ENCODE measurements at places on chromosomes 12 and 14.

DNA sequence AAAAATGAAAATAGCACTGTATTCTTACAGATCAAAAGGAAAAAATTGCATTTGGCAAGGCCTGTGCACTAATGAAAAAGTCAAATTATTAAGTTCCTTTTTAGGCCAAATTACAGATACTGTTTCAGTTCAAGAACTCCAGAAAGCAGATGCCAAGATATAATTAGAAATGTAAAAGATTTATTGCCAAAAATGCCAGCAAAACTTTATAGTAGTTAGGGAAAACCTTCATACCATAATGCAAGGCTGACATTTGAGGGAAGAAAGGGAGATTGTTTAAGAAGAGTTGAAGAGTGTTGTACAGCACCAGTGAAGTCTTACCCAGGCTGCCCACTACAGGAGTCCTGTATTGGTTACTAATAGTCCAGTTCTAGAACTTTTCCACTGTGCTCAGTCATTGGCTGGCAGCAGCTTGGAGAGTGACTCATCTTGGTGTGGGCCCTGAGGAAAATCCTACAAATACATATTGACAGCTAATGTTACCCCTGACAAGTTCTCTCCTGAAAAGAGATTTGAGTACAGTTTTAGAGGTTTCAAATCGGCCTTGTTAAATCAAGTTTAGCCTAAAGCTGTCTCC lies 600.4 kb downstream of the C12orf50 start:
- DNase-seq, result no peak

GRCh38 chr14:30085943-30086342 lies 158.3 kb upstream of the PRKD1 start:
- DNase-seq, result no peak

GRCh38 chr12:50690925-50691324 lies 73.0 kb upstream of the ATF1 start:
- no peak for DNase-seq

- no peak for DNase-seq
Measured at GRCh38 chr14:29868000-29868399, 59.6 kb downstream of the PRKD1 start.

DNA sequence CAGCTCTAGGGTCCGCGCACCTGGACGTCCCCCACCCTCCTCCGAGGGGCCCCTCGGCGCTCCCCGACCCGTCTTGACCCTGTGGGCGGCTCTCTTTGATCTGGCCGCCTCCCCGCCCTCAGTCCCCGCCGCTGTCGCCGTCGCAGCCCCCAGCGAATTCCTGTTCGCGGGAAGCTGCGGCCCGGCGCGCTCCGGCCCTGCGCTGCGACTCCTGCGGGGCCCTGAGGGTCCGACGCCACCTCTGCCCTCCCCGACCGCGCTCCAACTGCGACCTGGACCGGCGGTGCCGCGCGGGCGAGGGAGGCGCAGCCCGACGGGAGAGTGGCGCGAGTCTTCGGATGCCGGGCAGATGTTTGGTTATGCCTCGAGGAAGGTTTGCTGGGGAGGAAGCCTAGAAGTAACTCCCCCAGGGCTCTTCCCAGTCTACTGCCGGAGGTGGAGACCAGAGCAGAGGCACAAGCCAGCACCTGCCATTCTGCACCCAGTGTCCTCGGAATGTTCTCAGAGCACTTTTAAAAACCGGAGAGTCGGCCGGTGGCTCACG lies 440 bp upstream of the ISM2 start:
- no peak for DNase-seq

DNA sequence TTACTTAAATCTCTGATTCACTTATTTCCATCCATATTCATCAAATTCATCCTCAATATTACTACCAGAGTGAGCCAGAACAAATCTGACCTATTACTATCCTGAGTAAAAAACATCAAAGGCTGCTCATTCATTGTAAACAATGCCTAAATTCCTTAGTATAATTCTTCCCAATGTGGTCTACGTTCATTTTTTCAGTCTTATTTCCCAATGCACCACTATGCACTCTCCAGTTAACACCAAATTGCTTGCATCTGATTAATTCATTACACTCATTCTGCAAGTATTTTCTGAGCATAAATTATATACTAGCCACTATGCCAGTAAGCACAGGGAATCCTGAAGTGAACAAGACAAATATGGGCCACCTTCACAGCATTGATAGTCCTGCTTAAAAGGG lies 110.0 kb downstream of the EPS8 start:
- DNase-seq, result no peak

DNA sequence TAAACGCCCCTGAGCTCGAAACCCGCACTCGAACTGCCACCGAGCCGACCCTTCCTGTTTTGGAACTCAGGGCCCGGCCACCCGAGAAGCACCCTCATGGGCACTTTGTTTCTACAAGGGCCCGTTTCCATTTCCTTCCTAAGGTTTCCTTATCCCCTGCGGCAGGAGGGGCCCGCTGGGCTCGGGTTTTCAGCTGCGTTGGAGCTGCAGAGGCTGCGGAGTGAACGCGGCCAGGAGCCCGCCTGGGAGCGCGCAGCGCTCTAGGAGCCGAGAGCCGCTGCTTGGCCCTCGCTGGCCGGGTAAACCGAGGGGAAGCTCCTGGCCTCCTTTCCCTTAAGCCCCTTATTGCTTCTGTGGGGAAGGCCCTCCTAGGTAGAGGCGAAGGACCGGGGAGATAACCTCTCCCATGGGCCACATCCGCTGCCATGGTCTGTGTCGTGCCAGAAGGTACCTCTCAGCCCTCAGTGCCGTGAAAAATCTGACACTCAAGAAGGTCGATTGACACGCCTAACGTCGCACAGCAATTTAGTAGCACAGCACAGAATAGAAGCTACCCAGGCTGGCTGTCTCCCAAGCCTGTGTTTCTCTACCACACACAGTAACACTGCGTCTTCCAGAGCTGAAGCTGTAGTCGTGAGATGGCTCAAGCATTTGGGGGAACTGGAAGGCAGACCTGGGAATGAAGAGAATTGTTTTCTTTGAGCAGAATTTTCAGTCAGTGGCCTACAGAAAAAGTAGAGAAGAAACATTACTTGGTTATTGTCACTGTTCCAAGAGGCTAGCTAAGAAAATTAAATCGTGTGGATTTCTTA lies 12.9 kb upstream of the CALM1 start:
- no peak for DNase-seq

GRCh38 chr12:6338955-6339354 lies 2.9 kb downstream of the TNFRSF1A start:
- no peak for DNase-seq

DNA sequence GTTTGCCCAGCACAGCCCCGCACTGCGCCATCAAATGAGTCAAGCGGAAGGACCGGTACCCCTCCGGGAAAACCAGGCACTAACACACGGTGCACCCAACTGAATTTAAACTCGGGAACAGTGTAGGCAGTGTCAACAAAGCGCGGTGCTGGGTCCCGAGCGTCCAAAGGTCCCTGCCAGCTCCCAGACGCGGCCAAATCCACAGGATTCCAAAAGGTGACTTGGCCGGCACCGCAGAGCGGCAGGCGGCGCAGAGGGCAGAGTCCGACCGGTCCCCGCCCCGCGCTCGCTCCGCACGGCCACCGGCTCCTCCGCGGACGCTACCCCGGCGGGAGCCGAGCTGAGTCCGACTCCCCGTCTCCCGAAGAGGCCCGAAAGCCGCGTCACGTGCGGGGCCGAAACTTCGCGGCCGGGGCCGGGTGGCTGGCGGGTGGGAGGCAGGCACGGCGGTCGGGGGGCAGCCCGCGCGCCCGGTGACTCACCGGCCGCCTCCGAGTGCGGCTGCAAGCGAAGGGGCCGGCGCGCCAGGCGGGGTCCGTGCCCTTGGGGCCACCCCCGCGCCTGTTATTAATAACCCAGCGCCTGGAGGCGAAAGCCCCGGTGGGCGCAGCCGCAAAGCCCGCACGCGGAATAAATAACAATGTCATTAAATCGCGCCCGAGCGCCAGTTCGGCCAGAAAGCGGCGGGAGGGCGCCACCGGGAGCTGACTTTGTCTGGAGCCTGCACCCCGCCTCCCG lies 863 bp downstream of the DENND5B start:
- no peak for DNase-seq

DNA sequence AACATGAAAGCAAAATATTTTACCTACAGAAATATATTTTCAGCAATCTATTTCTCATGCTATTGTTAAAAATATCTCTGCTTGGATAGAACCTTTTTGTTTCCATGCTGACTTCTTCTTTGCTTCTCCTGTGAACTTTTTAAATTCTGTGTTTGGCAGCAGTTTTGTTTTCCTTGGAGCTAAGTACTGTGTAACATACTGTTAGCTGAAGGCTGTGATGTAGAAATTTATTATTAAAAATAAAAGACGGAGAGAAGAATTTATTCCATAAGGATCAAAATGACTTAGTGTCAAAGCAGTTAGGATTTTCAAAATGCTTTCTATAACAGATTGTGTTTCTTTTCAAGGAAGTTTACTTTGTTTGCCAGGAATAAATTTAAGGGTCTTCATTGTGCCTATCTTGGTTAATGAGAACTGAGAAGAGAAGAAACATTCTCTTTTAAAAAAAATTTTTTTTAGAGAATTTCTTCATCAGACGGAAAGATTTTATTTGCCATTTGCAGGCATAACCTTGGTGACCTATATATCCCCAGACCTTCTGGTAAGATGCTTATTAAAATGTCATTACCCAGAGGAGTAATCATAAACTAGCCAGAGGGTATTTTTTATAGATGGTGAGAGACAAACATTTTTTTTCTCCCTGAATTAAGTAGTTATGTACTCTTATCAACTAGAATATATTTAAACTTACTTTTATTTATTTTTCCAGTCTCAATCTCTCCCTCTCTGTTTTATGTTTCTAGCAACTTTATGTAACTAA lies 147.1 kb upstream of the SLCO1C1 start:
- DNase-seq, result no peak

- no peak for DNase-seq
Measured at GRCh38 chr12:91978143-91978542, 167.5 kb downstream of the BTG1 start.

DNA sequence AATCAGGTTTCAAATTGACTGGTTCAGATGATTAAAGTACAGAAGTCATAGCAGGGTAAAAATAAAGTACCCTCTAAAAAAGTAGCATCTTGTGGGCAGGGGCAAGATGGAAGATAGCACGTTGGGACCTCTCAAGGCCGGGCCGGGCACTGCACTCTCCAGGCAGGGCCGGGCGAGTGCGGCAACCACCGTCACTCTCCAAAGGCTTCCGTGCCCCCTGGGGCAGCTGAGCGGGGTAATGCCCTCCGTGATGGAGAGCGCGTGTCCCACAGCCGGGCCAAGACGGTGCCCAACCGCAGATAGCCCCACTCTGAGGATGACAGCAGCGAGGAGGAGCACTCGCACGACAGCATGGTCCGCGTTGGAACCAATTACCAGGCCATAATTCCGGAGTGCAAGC lies 8.6 kb upstream of the PLXNC1 start:
- no peak for DNase-seq

All from vagina (tissue), 2 donors.